T-helper 2 cell (primary cell): ENCODE measurements at places on chromosomes 3 and 15.
A peak's percentile ranks its signal among the peaks of the same experiment; 100 is the strongest.

DNA sequence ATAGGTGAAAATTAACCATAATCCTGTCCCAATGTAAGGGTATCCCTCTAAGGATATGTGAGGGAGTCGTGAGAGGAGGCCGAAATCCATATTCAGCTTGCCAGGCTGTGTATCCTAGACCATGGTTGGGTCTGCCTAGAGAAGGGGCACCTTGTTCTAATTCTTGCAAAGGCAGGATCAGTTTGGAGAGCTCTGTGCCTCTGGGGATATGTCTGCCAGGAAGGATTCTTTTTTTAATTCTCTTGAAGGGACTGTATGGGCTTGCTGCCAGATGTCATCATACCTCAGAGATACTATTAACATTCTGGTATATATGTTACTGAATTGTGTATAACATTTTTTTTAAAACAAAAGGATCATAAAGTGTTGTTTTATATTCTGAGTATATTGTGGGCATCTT, 2.4 kb downstream of the ATP1B3 start:
- DNase-seq = no peak

GRCh38 chr3:43073836-43074220, 32.1 kb downstream of the POMGNT2 start:
- no peak for DNase-seq

DNA sequence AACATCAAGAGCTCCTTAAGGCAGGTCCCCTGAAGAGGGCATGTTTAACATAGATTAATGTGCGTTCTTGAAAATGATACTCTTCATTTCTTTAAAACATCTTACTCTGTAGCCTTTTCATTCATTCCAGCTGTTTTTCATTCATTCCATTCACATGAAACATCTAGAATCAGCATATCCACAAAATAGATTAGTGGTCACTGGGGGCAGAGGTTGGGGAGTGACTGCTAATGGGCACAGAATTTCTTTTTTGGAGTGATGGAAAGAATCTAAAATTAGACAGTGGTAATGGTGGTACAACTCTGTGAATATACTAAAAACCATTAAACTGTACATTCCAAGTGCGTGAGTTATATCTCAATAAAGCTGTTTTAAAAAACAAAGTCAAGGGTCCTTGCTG, 15.4 kb upstream of the CXCR6 start:
- no peak for DNase-seq

DNA sequence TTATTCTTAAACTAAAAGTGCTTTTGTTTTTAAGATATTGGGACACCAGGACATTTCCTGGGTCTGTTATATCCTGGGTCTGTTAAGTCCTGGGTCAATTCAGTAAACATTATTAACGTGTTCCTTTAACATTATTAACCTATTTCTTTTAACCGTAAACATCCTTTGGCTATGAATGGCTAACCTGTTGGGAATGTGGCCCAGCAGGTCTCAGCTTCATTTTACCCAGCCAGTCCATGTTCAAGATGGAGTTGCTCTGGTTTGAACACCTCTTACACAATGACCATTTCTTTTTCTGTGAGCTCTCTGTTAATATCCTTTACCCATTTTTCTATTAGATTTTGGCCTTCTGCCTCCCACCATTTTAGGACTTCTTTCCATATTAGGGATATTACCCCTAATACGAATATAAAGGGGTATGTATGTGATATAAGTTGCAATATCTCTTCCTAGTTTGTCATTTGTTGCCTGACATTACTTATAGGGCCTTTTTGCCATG, 88.9 kb upstream of the NEDD4 start:
- DNase-seq = no peak

DNA sequence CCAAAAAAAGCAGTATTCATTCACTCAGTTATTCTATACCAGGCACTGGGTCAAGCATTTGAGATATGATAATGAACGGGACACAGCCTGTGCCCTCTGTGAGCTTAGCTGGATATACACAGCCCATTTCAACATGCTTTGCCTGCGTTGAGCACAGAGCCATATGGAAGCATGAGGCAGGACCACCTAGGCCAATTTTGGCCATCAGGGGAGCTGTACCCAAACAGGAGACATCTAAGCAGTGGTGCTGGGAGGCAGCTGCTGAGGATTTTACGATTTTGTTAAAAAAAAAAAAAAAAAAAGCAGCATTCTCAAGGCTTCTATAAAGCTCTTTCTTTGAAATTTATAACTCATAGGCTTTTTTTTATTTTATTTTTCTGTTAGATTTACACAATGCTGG, 87.2 kb upstream of the SLC2A2 start:
- DNase-seq = no peak

DNA sequence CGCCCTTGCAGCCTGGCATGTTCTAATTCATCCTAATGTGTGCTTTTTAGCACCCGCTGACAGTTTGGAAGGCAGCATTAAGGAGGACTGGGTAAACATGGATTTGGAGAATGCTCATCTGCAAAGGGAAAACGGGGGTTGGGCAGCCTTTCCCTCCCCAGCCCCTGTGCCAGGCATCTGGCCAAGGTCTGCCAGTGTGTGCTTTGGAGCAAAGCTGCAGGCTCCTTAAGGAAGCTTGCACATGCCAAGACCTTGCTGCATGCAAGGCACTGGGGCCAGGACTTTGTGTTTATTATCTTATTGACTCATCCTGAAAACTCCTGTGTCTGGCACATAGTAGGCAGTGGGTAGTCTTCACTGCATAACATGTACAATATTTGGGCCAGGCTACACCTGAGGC, 20.1 kb downstream of the FAM3D start:
- DNase-seq = no peak

GRCh38 chr3:194913316-194913715, 227.6 kb downstream of the FAM43A start:
- no peak for DNase-seq

- DNase-seq = no peak
Observed at GRCh38 chr3:120182613-120183511, 88.6 kb upstream of the GSK3B start.

DNA sequence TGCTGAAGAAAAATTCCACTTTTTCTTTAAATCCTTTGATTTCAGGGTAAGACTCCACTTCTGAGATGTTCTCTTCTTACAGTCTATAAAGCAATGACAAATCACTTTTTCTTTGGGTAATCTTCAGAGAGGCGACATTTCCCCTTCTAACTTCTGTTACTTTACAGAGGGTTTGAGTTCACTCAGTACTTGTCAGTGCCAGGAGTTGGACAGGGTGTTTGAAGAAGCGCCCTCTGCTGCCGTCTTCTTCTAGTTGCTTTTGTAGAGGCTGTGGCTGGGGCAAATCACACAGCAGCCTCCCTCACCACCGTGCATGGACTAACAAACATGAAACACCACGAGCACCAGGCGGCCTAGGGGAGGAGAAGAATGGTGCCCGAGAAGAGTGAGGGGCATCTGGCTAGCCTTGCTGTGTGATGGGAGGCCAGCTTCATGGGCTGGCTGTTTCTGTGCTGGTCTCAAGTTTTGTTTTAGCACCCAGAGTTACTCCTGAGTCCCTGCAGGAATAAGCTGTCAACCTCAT, at the start of gene CD80:
Gene CD80, minus strand, starts transcription at position 174 of the 523 bp plus-strand sequence. CDS start 1,886 bp downstream, outside the sequence.
- DNase-seq = peak; percentile 21

GRCh38 chr3:46612324-46612723, at the start of gene FAM240A:
TSS of gene FAM240A (plus strand) at chr3:46612525. CDS start at chr3:46612684, 159 bp downstream.
- no peak for DNase-seq

DNA sequence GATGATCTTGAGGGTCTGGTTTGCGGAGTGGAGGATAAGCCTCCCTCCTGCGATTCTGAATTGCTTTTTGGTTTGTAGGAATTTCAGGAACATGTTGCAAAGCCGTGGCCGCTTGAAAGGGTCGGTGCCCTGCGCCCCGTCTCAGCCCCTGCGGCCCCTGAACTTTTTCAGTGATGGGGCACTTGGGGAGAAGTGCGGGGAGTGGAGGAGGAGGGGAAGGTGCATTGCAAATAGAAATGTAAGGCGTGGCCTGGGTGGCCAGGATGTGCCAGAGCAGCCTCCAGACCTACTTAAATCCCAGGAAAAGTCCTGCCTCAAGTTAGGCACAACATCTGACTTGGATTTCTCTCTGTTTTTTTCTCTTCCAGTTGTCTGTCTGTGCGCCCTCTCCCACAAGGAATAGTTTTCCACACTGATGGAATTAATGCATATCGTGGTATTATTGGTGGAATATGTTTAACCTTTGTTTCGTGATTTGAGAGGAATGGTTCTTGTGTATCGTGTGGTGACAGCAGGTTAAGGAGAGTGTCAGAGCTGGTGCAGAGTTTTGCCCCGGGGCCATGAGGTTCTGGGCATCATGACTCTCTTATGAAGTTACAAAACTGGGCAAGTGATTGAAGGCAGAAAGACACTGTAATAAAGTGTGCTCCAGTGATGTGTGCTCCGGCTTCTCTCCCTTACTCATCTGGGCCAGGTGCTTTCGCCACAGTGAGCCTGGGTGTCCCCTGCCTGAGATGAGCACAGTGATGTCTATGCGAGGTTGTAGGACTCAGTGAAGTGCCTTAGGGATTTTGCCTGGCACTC, 153.8 kb downstream of the PGPEP1L start:
- no peak for DNase-seq

GRCh38 chr15:37361621-37362020, 261.3 kb upstream of the MEIS2 start:
- no peak for DNase-seq

- no peak for DNase-seq
Observed at GRCh38 chr15:59307165-59307537, 65.5 kb downstream of the MYO1E start.

- DNase-seq = no peak
Observed at GRCh38 chr3:111103807-111104206, 32.2 kb downstream of the NECTIN3 start.

DNA sequence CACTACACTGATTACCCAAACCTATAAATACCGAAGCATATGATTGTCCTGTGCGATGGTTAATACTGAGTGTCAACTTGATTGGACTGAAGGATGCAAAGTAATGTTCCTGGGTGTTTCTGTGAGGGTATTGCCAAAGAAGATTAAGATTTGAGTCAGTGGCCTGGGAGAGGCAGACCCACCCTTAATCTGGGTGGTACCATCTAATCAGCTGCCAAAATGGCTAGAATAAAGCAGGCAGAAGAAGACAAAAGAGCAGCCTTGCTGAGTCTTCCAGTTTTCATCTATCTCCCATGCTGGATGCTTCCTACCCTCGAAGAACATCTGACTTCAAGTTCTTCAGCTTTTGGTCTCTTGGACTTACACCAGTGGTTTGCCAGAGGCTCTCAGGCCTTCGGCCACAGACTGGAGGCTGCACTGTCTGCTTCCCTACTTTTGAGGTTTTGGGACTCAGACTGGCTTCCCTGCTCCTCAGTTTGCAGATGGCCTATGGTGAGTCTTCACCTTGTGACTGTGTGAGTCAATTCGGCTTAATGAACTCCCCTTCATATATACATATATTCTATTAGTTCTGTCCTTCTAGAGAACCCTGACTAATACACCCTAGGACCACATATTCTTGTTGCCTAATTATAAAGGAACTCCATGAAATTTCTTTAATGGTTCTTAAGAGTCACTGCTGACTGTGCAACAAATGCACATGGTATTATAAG, 31.7 kb downstream of the CSNK1G1 start:
- no peak for DNase-seq

DNA sequence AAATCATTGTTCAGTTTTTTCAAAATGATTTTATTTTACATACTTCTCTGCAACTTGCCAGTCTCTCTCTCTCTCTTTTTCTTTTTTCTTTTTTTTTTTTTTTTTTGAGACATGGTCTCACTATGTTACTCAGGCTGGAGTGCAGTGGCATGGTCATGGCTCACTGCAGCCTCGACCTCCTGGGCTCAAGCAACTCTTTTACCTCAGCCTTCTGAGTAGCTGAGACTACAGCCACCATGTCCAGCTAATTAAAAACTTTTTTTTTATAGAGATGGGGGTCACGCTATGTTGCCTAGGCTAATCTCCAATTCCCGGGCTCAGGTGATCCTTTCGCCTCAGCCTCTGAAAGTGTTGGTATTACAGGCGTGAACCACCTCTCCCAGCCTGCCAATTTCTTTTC, 12.1 kb upstream of the ARID3B start:
- no peak for DNase-seq
